ENCODE measurements at places on chromosomes 2 and 18.

DNA sequence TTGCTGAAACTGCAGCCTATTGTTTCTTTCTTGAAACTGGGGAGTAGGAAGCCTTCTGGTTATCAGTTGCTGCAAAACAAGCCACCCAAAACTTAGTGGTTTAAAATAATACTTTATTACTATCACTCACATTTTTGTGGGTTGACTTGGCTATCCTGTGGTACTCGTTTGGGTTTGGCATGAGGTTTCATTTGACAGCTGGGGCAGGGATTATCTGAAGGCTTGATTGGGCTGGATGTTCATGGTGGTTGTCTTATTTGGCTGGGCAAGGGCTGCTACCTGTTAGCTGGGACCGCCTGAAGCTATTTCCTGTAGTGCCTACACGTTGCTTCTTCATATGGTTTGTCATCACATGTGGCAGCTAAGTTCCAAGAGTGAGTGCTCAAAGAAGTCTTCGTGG is 122.3 kb downstream of the PLCL1 start:
- DNase-seq: no peak

DNA sequence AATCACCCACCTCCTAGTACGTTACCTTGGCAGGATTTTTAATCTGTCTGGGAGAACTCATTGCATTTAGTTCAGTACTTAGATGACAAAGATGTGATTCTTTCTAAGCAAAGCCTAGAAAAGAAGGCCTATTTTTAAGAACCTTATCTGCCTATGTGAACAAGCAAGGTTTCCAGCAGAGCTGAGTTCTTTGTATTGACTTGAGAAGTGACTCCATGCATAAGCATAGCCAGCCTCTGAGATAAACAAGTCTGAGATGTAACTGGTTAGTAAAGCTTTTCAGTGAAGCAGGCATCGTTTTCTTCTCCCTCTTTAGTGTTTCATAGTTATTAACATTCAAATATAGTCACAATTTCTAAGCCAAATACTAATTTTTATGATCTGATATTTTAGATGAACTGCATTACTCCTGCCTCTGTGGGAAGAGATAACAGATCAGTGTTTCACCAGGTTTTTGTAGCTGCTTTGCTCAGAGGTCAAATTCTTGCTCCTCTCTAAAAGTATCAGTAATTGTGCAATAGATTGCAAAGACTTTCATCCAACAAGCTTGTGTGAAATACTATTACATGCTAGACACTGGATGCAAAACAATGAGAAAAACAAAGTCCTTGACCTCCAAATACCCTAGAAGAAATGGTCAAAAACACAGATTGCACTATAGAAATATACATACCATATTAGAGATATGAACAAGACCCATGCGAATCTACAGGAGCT is 107.8 kb downstream of the MBD2 start:
- DNase-seq: no peak

GRCh38 chr2:34401186-34401585 is 802.1 kb upstream of the FAM98A start:
- DNase-seq: no peak

DNA sequence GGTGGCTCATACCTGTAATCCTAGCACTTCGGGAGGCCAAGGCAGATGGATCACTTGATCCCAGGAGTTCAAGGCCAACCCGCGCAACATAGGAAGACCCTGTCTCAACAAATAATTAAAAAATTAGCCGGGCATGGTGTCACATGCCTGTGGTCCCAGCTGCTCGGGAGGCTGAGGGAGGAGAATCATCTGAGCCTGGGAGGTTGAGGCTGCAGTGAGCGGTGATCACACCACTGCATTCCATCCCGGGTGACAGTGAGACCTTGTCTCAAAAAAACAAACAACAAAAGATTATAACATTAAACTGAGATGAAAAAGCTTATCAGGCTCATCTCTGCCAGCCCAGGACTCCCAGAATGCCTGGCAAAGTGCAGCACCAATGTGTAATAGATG is 50.5 kb downstream of the PAPOLG start:
- no peak for DNase-seq

DNA sequence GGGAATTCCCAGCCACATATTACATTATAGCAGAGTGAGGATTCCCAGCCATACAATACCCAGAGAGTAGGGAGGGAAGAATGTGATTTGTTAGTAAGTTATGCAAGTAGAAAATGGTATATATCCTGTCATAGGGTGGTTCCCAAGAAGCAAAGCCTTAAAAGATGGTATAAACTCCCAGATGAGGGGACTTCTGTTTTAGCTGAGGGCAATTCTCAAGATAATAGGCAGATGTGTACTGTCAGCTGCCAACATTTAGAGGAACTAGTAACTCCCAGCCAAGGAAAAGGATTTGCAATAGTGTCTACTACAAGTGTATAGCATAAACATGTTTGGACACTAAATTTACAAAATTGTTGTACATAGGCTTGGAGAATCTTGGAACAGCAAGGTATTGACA is 86.5 kb downstream of the XDH start:
- DNase-seq: no peak

- DNase-seq: no peak
These were observed 242.1 kb upstream of the HS6ST1 start for GRCh38 chr2:128560718-128561117.

DNA sequence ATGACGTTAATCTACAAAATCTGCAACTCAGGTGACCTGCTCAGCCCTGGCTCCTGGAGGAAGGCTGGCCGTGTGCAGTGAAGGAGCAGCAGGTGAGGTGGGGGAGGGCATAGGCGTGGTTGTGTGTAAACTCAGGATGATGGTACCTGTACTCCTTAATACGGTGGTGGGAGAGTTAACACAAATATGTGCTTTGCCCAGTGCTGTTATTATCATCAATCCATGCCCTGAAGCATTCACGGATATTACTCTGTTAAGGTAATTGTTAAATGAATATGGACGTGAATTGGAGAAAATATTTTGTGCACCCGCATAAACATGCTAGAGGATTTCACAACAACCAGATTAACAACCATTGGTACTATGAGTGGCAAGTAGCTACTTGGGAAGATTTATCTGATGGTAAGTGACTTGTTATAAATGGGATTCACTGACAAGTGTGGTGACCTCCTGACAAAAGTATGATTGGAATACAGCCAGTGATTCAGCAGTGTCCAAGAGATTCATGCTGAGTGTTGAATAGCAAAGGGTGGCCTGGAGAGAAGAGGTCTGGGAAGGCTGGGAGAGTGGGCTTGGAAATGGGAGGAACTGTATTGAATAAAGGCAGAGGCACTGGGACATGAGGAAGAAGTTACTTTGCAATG is 194.1 kb downstream of the TPGS2 start:
- no peak for DNase-seq

GRCh38 chr2:231425811-231426703 is 30.5 kb downstream of the B3GNT7 start:
- peak; percentile 18 for DNase-seq

GRCh38 chr2:226977775-226978190 is 141.9 kb downstream of the RHBDD1 start:
- no peak for DNase-seq

- no peak for DNase-seq
These were observed 1.6 kb upstream of the NFE2L2 start for GRCh38 chr2:177265824-177266817.

DNA sequence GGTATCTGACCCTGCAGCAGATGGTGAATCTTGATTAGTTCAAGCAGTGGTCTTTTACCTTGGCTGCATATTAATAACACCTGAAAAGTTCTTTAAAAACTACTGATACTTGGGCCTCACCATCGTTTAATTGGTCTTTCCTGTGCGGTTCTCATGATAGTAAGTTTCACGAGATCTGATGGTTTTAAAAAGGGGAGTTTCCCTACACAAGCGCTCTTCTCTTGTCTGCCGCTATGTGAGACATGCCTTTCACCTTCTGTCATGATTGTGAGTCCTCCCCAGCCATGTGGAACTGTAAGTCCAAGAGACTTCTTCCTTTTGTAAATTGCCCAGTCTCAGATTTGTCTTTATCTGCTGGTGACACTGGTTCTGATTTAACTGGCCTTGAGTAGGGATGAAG is 102.3 kb downstream of the LYPD1 start:
- no peak for DNase-seq

GRCh38 chr2:237358721-237359517 is 55.0 kb downstream of the COL6A3 start:
- no peak for DNase-seq

DNA sequence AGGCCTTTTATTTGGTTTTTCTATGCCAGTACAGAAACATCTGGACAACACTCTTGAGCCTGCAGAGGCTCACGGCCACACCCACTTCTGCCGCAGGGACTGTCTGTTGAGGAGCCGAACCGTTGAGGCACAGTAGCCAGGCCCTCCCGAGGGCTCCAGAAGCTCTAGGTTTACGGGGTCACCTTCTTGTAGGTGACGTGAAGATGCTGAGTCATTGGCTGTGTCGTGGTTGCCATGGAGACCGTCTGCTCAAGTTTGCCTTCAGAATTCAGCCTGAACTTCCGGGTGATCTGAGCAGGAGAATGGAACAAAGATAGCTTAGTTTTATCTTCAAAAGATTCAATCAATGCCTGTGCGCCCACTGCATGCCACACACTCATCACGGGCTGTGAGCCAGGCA is 25.9 kb downstream of the BOK start:
- DNase-seq: no peak

DNA sequence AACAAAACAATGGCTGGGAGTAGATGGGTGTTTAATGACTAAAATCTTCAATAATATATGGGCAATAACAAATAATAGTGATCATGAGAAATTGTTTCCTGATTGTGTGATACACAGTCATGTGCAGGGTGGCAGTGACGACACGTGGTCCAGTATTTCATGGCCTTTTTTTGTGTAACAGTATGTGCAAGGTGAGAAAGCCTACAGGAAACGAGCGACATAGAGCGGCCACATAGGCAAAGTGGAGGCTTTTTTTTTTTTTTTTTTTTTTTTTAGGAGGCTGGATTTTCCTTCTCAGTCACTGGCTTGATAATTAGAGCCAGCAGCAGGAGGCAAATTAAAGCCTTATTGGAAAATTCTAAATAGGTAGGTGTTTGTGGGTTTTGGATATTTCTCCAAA is 123.7 kb downstream of the MYO3B start:
- no peak for DNase-seq

- no peak for DNase-seq
These were observed 341.7 kb downstream of the PTPRM start for GRCh38 chr18:7908681-7909299.

DNA sequence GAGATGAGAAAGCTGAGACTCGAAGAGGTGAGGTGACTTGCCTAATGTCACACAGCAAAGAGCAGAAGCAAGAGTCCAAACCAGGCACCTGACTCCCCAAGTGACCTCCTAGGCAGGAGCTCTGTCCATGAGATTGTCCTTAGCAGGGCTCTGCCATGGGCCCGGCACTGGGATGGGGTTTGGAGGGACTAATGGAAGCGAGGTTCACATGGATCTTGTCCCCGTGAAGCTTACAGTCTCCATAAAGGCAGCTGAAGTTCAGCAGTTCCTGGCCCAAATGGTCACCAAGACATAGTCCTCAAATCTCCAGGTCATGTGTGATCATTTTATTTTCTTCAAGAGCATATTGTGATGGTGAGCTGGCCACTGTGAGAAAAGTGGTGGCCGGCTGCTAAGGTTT is 57.0 kb upstream of the AFF3 start:
- DNase-seq: no peak

DNA sequence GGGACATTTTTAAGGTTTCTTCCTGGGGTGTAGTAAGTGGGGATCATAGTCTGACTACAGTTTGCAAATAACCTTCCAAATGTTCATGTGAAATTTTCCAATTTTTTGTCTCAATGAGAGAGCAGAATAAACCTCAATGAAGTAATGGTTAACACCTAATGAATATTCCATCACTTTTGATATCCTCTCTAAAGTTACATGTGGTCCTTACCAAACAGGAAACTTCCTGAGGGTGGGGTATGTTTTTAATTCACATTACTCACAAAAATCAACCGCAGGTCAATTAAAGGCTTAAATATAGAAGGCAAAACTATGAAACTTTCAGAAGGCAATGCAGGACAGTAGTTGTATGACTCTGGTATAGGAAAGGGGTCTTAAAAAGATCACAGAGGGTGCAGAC is 13.2 kb downstream of the ZNF407 start:
- no peak for DNase-seq

GRCh38 chr2:7011356-7012083 is 94.3 kb downstream of the RNF144A start:
- no peak for DNase-seq

- no peak for DNase-seq
These were observed 186.6 kb downstream of the NRP2 start for GRCh38 chr2:205868773-205869333.

GRCh38 chr2:42900289-42900891 is 108.0 kb upstream of the HAAO start:
- no peak for DNase-seq
